ENCODE measurements at places on chromosomes 3 and 15.

- peak; percentile 24 for DNase-seq
Observed at GRCh38 chr15:32838820-32839219, 121.0 kb downstream of the GREM1 start.

GRCh38 chr15:36879568-36880222 lies 220.7 kb downstream of the MEIS2 start:
- no peak for DNase-seq

GRCh38 chr15:48631176-48631770 lies 14.2 kb downstream of the FBN1 start:
- no peak for DNase-seq

DNA sequence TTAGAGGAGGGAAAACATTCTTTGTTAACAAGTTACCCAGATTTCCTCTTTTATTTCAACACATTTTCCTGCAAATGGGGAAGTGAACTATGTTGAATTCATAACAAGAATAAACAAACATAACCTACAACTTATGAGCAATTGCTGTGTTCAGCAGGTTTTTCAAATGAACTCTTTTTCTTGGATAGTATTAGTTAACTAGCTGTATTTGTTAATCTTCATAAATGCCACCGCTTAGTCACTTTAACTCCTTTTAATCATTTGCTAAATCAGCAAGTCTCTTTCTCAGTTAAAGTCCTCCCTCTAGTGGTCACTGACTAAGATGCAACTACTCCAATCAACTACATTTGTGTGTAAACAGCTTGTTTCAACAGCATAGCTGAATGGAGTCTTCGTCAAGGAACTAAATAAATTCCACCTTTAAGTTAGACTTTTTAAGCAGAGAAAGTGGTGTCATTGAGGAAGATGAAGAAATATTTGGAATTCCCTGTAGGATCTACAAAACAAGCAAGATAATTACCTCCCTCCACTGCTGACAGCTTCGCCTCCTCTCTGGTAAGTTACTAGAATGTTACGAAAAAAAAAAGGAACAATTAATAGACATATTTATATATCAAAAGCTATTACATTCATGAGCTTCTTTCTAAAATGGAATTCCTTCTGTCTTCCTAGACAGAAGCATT lies 1122.0 kb downstream of the ROBO1 start:
- no peak for DNase-seq
